ENCODE measurements at places on chromosomes 7 and 10. TPM values are rescaled to one million over a fixed set of nuclear protein-coding genes. Genes with fewer than 3 reads are reported as not detected.

TMEM229A gene
- not detected for polyA plus RNA-seq

DNA sequence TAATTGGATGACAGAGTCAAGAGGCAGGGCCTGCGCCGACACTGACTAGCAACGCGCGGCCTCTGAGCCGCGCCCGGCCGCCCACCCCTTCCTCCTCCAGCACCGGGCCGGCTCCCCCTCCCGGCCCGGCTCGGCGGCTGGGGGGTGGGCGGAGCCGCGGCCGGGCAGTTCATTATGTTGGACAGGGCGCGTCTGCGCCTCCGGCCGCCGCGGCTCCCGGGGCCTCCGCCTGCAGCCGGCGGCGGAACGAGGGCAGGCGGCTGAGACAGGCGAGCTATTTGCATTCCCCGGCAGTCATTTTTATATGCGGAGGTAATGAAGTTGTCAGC, 106.7 kb downstream of the SNX10 start:
- no peaks in the 10 kb centered on the region for H3K36me3 ChIP-seq
- peaks cover 10% of the 10 kb centered on the region for H3K27me3 ChIP-seq

GRCh38 chr7:84040355-84040754, 154.2 kb downstream of the SEMA3A start:
- DNase-seq: no peak
- H3K27ac ChIP-seq: no peak overlapping the region
- H3K27me3 ChIP-seq: no peaks in the 10 kb centered on the region
- H3K36me3 ChIP-seq: no peaks in the 10 kb centered on the region
- no peaks in the 10 kb centered on the region for H3K4me1 ChIP-seq
- H3K4me3 ChIP-seq: no peak overlapping the region

DENND11 gene
- polyA plus RNA-seq: 27.7 TPM

DNA sequence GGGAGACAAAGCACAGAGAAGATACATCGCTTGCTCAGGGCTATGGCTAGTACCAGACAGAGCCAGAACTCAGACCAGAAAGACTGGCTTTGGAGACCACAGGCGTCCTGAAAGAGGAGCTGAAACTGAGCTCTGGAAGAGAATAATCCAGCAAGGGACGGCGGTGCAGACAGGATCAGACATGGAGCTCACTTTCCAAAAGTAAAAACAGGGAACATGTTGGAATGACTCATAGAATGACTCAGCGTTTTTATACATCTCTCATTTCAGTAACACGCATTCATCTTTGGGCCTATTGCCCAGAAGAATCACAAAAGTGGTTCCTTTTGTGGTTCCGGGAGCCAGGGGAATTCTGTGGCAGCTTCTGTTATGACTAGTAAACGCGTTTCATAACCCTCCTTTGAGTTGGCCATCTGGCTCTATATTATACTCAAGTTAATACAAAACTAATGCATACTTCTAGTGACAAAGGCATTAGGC, 37.2 kb downstream of the PLEKHS1 start:
- no peaks in the 10 kb centered on the region for H3K36me3 ChIP-seq
- no peak overlapping the region for H3K27ac ChIP-seq
- no peaks in the 10 kb centered on the region for H3K4me1 ChIP-seq
- DNase-seq: no peak
- H3K4me3 ChIP-seq: no peak overlapping the region
- H3K27me3 ChIP-seq: peaks cover 17% of the 10 kb centered on the region

DNA sequence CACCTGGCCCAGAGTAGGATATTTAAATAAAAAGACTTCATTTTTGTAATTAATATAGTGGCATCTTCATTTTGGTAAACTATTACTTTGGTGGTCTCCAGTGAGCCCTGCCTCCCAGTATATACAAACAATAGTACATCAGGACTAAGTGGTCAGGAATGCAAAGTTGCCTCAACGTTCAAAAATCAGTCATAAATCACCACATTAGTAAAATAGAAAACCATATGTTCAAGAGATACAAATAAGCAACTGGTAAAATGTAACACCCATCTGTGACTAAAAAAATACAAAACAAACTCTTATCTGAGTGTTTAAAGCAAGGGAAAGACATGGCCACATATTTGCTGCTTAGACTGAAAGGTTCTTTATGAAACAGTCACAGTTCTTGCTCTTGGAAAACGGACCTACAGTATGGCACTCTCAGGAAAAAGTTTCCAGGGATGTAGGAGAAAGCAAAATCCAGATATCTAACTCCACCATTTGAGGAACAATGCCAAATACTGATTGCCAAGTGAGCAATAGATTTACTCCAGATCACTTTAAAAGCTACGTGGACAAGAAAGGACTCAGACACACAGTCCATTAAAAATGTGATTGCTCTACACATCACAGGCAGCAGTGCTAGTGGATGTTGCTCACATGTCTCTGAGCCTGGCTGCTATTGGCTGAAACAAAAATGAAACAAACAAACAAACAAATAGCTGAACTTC, 15.1 kb upstream of the RHOBTB1 start:
- H3K27me3 ChIP-seq: no peaks in the 10 kb centered on the region
- H3K36me3 ChIP-seq: no peaks in the 10 kb centered on the region
- peaks cover 22% of the 10 kb centered on the region for H3K4me1 ChIP-seq
- H3K4me3 ChIP-seq: no peak overlapping the region
- no peak overlapping the region for H3K27ac ChIP-seq

- no peaks in the 10 kb centered on the region for H3K27me3 ChIP-seq
- H3K27ac ChIP-seq: no peak overlapping the region
- H3K4me1 ChIP-seq: peaks cover 23% of the 10 kb centered on the region
- DNase-seq: no peak
These were observed 17.1 kb downstream of the URGCP start for GRCh38 chr7:43888993-43889945.

DNA sequence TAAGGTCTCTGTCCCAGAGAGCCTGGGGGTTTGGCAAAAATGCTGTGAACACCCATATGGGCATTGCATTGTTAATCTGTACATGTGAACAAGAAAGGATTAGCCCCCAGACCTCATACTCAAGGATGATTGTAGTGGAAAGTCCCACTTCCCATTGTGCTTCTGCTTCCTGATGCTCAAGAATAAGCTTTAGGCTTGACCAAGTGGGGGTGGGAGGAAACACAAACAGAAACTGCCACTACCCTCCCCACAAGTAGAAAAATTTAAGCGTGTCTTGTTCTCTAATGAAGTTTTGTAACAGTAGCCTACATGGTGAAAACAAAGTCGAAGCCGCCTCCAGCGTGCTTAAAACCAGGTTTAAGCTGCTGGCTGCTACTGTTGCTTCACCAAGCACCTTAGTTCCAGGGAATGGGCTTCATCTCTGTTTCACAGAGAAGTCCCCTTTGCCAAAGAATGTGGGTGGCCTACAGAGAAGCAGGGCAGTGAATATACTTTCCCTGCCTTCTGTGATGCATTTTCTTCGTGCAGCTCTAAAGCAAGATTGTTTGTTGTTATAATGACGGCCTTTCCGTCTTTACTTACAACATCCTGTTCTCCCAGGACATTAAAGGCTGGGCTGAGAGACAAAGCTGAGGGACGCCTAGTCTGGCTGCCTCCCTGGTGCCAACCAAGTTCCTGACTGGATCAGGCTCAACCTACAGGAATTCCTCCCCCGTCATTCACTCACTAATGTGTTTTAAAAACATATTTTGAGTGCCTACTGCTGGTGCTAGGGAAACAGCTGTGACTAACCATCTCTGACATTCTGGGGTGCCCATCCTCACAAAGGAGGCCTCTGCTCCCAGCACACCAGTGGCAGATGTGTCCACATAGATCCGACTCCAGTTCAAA, 32.1 kb upstream of the CCSER2 start:
- no peak overlapping the region for H3K27ac ChIP-seq
- H3K27me3 ChIP-seq: peaks cover 30% of the 10 kb centered on the region
- no peaks in the 10 kb centered on the region for H3K4me1 ChIP-seq
- no peak overlapping the region for H3K4me3 ChIP-seq
- H3K36me3 ChIP-seq: no peaks in the 10 kb centered on the region
- no peak for DNase-seq

PLXNA4 gene
- polyA plus RNA-seq: not detected

TCERG1L gene
- not detected for polyA plus RNA-seq

TMEM184A gene
- polyA plus RNA-seq: not detected

- no peaks in the 10 kb centered on the region for H3K36me3 ChIP-seq
- DNase-seq: no peak
- peaks cover 5% of the 10 kb centered on the region for H3K4me1 ChIP-seq
- H3K4me3 ChIP-seq: no peak overlapping the region
These were observed 24.5 kb upstream of the MRC1 start for GRCh38 chr10:17784688-17785087.

GRCh38 chr7:26842897-26843296, 21.5 kb downstream of the SKAP2 start:
- H3K36me3 ChIP-seq: peaks cover 16% of the 10 kb centered on the region
- H3K27me3 ChIP-seq: no peaks in the 10 kb centered on the region
- H3K4me3 ChIP-seq: no peak overlapping the region
- H3K4me1 ChIP-seq: peaks cover 7% of the 10 kb centered on the region
- H3K27ac ChIP-seq: no peak overlapping the region
- DNase-seq: no peak

DNA sequence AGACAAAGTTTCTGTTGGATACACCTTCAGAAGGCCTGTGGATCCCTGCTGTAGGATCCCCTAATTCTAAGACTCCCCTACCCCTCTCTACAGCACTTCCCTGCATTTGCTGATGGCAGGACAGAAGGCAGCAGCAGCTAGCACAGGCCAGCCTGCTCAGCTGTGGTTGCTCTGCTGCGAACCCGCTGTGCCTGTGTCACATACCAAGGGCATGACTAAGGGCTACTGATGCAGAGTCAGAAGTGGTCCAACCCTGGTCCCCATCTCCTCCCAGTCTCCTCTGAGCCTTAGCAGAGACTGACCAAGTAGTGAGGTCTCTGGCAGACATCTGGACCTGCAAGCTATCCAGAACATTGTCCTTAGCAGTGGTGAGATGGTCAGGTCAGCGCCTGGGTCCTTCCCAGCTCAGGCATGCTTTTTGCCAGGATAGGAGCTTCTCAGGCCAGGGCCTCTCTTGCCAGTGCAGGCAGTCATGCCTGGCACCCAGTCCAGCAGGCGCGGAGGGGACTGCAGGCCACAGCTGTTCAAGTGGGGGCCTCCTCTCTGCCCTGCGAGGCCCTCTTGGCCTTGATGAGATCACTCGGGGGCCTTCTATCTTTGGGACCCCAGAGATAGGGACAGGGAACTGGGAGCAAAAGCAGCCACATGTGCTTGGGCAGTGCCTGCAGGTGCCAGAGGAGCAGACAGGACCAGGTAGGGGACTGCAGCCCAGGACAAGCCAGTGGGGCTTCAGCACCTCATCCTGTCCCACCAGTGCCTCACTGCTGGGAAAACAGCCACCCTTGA, 146.4 kb downstream of the ZNF248 start:
- no peaks in the 10 kb centered on the region for H3K4me1 ChIP-seq
- no peak overlapping the region for H3K27ac ChIP-seq
- no peaks in the 10 kb centered on the region for H3K36me3 ChIP-seq
- no peaks in the 10 kb centered on the region for H3K27me3 ChIP-seq
- H3K4me3 ChIP-seq: no peak overlapping the region

DNA sequence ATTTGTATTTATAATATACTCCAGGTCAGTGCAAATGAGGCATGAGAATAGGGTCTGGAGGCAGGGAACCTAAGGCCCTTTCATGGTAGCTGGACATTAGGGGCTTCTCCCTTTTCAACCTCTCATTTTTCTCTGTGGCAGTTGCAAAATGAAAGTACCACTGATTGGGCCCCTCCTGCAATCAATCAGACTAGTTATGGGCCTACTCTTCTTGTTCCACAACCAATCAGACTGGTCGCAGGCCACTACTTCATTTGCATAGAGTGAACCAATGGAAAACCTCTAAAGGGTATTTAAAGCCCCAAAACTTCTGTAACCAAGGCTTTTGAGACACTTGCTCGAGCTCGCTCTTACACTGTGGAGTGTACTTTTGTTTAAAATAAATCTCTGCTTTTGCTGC, 10.0 kb upstream of the PRPS1L1 start:
- peaks cover 4% of the 10 kb centered on the region for H3K27me3 ChIP-seq
- DNase-seq: no peak
- no peaks in the 10 kb centered on the region for H3K36me3 ChIP-seq
- no peak overlapping the region for H3K27ac ChIP-seq

ARHGAP21 gene
- 0.30 TPM for polyA plus RNA-seq

GRCh38 chr10:30765616-30766015, 136.1 kb upstream of the LYZL2 start:
- H3K4me1 ChIP-seq: no peaks in the 10 kb centered on the region
- H3K36me3 ChIP-seq: no peaks in the 10 kb centered on the region
- H3K4me3 ChIP-seq: peak overlapping the region; percentile 42
- H3K27me3 ChIP-seq: peaks cover 4% of the 10 kb centered on the region

- H3K36me3 ChIP-seq: peaks cover 4% of the 10 kb centered on the region
- H3K4me1 ChIP-seq: peaks cover 8% of the 10 kb centered on the region
- H3K27me3 ChIP-seq: no peaks in the 10 kb centered on the region
- no peak for DNase-seq
These were observed 47.2 kb downstream of the EXOC4 start for GRCh38 chr7:133300088-133300487.

- H3K4me1 ChIP-seq: no peaks in the 10 kb centered on the region
- no peaks in the 10 kb centered on the region for H3K36me3 ChIP-seq
- no peaks in the 10 kb centered on the region for H3K27me3 ChIP-seq
- H3K27ac ChIP-seq: no peak overlapping the region
- no peak overlapping the region for H3K4me3 ChIP-seq
These were observed 541.4 kb downstream of the TCERG1L start for GRCh38 chr10:130770018-130770630.

GRCh38 chr7:14622559-14622958, 280.0 kb downstream of the DGKB start:
- H3K4me1 ChIP-seq: no peaks in the 10 kb centered on the region
- H3K4me3 ChIP-seq: no peak overlapping the region
- H3K27me3 ChIP-seq: no peaks in the 10 kb centered on the region
- no peak overlapping the region for H3K27ac ChIP-seq
- DNase-seq: no peak

DNA sequence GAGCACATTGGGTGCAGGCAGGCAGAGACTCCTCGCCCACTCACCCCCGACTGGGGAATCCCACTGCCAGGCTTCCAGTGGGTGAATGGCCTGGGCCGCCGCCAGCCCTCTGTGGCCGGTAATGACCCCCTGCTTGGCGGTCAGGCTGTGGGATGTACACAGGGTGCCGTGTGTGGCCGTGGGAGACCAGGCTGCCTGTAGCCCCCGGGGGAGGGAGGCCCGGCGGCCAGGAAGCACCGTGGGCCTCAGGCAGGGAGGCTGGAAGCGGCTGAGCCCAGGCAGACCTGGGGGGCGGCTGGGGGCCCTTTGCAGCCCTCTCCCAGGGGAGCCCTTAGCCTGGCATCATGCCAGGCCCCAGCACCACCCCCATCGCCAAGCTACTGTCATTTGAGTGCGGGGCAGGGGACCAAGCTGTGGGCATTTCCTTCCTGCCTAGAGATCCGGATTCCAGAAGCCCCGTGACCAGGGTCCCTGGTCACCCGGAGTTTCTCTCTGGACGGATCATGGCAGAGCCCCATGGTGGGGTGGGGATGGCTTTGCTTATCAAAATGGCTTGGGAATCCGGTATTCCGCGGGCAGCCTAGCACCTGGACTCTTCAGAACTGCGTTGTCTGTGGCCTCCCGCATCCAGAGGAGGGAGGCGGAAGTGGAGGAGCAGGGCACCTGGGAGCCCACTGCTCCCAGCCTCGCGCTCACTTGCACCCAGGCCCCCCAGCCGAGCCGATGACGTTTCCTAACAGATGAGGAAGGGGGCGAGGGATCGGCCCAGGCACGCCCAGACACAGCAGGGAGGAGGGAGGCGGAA, 1.1 kb downstream of the TTYH3 start:
- H3K36me3 ChIP-seq: no peaks in the 10 kb centered on the region
- H3K4me1 ChIP-seq: peaks cover 47% of the 10 kb centered on the region
- DNase-seq: peak; percentile 50
- H3K27me3 ChIP-seq: no peaks in the 10 kb centered on the region
- peak overlapping the region; percentile 94 for H3K27ac ChIP-seq
- H3K4me3 ChIP-seq: peak overlapping the region; percentile 97
